Chondrocyte (in vitro differentiated cells): ENCODE measurements at places on chromosomes 6 and 20. TPM values are rescaled to one million over a fixed set of nuclear protein-coding genes. Genes with fewer than 3 reads are reported as not detected.

Gene HDGFL1
- not detected in 3 replicates for total RNA-seq

- DNase-seq = no peak
Observed at GRCh38 chr20:50498071-50498776, 12.0 kb upstream of the PTPN1 start.

GRCh38 chr20:32968478-32969241 is 35.6 kb downstream of the SUN5 start:
- no peak for DNase-seq

DNA sequence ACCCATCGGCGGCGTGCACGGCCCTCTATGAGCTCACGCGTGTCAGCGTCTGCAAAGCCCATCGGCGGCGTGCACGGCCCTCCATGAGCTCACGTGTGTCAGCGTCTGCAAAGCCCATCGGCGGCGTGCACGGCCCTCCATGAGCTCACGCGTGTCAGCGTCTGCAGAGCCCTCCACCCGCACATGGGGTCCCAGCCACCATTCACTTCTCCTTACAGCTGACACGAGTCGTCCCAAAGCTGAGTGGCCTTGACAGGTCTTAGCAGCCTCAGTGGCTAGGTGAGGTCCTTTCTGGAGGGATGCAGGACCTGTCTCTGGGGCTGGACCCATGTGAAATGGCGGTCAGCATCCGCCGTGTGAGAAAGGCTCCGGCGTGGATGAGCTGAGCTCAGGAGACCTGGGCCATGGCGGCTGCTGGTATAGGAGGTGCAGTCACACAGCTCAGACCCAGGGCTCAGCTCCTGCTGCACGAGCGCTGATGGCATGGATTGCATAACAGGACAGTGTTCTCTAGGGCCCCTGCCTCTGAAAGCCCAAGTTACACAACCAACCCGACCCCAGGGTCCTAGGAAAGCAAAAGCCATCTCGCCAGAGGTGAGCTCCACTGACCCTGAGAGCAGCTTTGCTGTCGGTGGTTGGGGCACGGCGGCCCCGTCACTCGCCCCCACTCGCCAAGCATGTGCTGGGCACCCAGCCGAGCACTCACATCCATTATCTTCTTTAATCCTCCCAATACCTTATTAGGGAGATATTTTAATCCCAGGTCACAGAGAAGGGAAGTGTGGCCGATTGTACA is 38.9 kb downstream of the DLL1 start:
- no peak for DNase-seq

- DNase-seq = no peak
Observed at GRCh38 chr20:3613821-3614440, 49.3 kb downstream of the GFRA4 start.

Gene RAET1L
- not detected in 3 replicates for total RNA-seq

DNA sequence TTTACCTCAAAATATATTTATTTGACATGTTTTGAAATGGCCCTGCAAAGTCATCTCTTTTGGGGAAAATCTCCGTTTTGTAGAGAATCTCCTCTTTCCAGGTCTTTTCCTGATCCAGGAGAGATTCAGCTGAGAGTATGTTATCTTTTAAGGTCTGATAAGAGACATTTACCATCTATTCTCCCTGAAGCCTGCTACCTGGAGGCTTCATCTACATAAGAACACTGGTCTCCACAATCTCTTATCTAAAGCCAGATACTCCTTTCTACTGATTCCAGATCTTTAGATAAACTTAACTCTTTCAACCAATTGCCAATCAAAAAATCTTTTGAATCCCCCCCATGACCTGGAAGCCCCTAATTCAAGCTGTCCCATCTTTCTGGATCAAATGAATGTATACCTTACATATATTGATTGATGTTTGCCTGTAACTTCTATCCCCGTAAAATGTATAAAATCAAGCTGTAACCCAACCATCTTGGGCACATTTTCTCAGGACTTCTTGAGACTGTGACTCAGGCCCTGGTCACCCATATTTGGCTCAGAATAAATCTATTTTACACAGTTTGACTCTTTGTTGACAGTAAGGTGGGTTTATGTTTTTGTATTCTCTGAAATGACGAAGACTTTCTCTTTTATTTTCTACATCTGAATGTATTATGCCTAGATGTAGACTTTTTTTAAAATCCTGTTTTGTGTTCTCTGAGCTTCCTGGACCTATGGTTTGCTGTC is 95.5 kb downstream of the ECT2L start:
- no peak for DNase-seq
